ENCODE measurements at places on chromosomes 11 and 22.

- DNase-seq, result no peak
Observed at GRCh38 chr11:79432138-79432537, 8.7 kb downstream of the TENM4 start.

GRCh38 chr11:43418197-43418596 lies 59.5 kb downstream of the TTC17 start:
- DNase-seq, result no peak

GRCh38 chr22:45672564-45673481 lies 1.2 kb downstream of the ATXN10 start:
- no peak for DNase-seq

- DNase-seq, result no peak
Observed at GRCh38 chr11:128796270-128796669, 70.8 kb downstream of the KCNJ1 start.

- no peak for DNase-seq
Observed at GRCh38 chr11:87871056-87871455, 304.2 kb downstream of the RAB38 start.

- DNase-seq, result no peak
Observed at GRCh38 chr11:65976216-65977176, 15.0 kb downstream of the SART1 start.

- DNase-seq, result no peak
Observed at GRCh38 chr11:10443721-10444235, 11.3 kb upstream of the AMPD3 start.

- DNase-seq, result no peak
Observed at GRCh38 chr11:88464528-88464927, 127.0 kb upstream of the CTSC start.

DNA sequence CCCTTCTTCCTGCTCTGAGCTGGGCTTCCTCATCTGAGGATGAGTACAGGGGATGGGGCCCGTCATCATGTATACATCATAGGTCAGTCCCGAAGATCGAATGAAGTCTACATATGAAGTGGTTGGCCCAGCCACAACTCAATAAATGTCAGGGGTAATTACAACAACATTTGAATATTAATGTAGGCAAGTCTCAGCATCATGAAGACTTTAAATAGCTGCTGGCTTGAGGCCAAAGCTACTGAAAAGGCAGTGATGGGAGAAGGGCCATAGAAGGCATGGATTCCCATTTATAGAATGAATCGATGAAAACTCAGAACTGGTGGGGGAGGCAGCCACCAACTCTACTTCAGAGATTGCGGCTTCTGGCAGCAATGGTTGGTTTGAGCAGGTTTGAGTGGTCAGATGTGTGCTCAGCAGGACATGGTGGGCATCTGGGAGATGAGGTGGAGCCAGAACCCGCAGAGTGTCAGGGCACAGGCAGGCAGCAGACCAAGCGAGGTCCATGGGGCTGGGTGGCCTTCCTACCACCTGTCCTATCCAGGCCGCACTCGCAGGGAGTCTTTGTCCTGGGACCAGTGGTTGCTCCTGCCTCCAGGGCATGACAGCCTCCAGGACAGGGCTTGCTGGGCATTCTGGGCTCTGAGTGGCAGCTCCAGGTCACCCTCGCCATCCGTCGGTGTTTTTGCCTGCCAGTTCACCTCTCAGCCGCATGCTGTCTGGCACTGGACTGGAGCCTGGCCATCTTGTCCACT lies 919.1 kb downstream of the TBC1D22A start:
- no peak for DNase-seq

DNA sequence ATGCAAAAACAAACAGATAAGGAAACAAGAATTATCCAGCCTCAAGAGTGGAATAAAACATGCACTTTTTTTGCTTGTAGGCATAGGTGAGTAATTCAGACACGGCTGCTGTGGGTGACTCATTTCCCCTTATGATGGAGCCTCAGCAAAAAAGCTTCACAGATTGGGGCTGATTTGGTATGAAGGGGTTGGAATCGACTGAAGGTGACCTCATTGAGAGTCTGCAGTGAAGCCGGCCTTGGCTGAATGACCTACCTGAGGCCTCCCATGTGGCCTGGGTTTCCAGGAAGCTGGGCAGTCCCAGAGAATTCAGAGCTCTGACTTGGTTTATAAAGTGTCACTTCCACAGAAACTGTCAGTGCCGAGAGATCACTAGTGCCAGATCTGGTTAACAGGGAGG lies 34.2 kb upstream of the VPREB1 start:
- DNase-seq, result peak; percentile 16

GRCh38 chr11:34425867-34426266 lies 12.9 kb upstream of the CAT start:
- DNase-seq, result no peak

DNA sequence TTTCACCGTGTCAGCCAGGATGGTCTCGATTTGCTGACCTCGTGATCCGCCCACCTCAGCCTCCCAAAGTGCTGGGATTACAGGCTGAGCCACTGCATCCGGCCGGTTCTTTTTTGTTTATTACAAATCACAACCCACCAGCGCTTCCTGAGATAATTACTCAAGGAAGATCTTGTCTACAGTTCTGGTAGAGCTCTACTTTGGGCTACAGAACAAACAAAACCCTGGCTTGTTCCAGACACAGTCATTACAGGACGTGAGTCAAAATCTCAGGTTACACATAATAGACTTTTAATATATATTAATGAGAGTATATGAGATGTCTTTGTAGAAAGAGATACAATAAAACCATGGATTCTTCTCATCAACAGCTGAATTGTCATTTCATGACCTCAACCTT lies 42.8 kb upstream of the NUP50 start:
- no peak for DNase-seq

DNA sequence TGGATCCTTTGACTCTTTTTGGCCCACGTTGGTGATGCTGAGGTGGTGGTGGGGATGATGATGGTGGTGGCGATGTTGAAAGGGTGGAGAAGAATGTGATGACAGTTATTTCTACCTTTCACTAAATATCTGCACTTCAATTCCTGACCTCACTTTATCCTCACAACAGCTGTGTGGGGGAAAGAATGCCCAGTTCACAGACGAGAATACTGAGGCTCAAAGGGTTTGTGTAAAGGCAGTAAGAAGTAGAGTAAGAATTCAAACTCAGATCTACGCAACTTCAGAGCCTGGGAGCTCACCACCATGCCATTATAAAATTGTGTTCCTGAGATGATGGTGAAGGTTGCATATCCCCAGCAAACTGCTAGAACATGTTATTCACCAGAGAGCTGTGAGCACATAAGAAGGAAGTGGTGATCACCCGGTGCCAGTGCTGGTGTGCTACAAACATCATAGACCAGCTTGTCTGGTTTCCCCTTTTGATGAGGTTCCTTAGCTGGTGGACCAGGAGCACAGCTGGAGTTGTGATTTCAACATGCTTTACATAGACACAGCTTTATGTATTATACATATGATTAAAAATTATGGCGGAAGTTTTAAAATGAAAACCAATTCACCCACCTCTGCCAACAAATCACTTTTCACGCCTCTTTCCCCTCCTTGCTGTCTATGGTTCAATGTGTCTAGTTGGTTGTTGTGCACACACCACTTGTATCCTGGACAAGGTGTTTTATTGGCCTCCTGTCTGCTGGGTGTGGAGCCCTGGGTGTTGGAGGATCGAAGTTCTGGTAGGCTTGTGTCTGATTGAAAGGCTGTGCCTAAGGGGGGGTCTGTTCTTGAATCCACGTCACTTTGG lies 6.2 kb downstream of the ST14 start:
- DNase-seq, result no peak

- DNase-seq, result no peak
Observed at GRCh38 chr22:25840167-25840566, 98.2 kb downstream of the MYO18B start.

DNA sequence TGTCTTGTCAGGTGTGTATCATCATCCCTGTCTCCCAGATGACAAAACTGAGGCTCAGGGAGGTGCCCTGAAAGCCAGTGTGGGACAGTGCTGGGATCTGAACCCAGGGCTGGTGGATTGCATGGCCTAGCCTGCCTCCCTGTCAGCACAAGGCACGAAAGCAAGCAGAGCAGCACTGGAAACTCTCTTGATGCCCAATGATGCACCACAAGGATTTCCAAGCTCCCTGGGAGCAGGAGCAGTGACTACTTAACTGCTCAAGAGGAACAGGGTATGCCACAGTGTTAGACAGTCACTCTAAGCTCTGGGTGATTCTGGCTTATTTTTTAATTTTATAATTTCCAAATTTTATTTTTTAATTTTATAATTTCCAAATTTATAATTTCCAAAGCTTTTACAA lies 9.0 kb downstream of the ZC3H7B start:
- no peak for DNase-seq

- DNase-seq, result peak; percentile 29
Observed at GRCh38 chr11:64489831-64490441, 101.1 kb upstream of the SLC22A12 start.

DNA sequence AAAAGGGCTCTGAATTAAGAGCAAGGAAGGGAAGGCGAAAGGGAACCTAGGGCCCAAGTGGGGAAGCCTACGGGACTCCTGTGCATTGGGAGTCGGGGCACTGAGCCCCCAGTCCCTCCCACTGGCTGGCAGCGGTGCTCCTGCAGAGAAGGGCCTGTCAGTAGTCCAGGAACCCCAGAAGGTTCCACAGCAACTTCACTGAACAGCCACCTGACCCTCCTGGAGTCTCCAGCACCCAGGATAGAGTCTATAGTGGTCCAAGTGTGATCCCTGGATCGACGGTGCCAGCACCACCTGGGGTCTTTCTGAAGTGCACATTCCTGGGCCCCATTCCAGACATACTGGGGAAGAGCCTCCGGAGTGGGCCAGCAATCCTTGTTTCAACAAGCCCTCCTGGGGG lies 100.0 kb upstream of the B3GAT1 start:
- DNase-seq, result no peak

DNA sequence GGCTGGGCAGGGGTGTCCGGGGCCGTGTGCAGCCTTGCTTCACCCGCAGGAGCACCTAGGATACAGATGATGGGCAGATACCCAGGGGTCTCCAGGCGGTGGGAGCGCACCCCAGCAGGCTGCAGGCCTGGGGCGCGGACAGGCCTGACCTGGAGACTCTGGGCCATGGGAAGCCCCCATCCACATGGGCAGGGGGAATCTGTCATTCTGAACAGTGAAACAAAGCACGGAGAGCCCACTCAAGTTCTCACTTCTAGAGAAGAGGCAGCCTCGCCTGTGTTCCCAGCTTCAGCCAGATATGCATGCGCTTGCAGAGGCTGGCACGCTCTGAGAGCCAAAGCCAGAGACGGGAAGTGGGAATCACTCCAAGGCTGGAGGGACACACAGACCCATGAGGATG lies 333.1 kb downstream of the BRD1 start:
- DNase-seq, result no peak

GRCh38 chr11:19905280-19905853 lies 192.7 kb downstream of the NAV2 start:
- no peak for DNase-seq

All from stimulated activated CD8-positive, alpha-beta memory T cell treated with anti-CD3 and anti-CD28 coated beads, Interleukin-15, amount 100 ng/mL, for 24 hours (primary cell).